ENCODE measurements at places on chromosomes 2 and 18.

- DNase-seq: no peak
Observed at GRCh38 chr2:241859436-241860183, 916 bp upstream of the PDCD1 start.

DNA sequence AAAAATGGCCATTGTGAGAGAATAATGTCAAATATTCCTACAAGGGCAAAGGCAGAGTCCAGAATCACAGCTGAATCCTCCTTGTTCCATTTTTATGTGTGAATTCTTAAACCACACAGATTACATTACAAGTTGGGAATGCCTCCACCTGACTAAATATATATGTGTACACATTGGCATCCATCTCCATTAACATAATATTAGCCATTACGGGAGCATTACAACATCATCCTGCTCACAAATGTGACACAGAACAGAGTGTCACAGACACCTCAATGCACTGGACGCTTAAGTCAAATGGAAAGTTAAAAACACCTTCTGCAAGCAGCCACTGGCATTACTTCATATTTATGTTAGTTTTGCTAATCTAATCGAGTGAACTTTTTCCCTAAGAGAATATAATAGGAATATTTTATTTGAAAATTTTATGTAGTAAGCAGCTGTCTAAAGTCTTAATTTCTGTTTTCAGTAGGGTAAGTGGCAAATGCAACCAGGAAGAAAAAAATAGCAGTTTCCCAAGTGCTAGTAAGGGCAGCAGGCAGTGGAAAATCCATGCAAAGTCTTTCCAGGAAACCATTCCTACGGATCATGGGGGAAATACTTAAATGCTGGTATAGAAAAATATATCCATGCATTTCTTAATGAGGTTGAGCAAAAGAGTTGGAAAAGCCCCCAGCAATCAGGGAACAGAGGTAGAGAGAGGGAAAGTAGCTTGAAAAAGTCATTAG lies 255.6 kb downstream of the OSR1 start:
- no peak for DNase-seq

- no peak for DNase-seq
Observed at GRCh38 chr2:221844212-221845020, 272.3 kb upstream of the EPHA4 start.

- peak; percentile 20 for DNase-seq
Observed at GRCh38 chr2:212330263-212330662, 208.3 kb downstream of the ERBB4 start.

DNA sequence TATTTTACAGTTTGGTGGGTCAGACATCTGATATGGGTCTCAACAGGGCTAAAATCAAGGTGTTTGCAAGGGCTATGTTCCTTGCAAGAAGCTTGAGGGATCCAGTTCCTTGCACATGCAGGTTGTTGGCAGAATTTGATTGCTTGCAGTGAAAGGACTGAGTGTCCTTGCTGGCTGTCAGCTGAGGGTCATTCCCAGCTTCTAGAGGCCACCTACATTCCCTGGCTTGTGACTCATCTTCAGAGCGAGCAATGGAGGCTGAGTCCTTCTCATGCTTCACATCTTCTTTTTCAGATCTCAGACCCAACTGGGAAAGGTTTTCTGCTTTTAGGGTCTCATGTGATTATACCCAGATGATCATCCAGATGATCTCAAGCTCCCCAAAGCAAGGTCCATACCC lies 12.4 kb downstream of the MEX3C start:
- no peak for DNase-seq

DNA sequence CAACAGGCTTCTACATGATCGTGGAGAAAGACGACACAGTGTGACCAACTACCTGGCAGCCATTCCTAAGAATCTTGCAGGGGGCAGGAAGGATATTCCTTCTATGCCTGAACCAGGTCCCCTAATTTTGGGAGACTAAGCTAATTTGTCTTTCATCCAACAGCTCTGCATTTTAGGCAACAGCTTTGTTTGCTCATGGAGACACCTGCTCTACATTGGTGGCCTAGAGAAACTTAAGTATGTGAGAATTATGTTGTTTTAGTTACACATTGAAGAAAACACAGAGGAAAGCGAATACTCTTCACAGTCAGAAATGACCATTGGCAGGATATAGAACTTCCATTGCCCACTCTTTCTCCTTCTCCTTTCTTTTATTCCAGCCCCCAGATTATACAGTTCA lies 75.2 kb downstream of the ASXL3 start:
- no peak for DNase-seq

DNA sequence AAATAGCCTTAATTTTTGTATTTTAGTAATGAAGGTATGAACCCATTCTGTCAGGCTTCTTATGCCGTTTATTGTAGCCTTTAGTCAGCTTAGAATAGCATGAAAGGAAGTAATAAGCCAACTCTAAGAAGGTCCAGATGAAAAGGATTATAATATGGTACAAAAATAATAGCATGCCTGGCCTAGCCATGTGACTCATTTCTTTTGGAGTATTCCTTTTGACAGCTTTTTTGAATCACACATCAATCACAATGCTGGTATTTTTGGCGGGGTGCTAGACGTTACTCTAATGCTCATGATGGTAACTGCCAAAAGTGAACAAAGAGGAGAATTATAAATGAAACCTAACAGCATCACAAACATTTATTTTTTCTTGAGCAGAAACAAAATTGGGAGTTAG lies 19.9 kb downstream of the FMNL2 start:
- DNase-seq: no peak

GRCh38 chr18:58618822-58619595 lies 9.9 kb downstream of the ALPK2 start:
- no peak for DNase-seq

DNA sequence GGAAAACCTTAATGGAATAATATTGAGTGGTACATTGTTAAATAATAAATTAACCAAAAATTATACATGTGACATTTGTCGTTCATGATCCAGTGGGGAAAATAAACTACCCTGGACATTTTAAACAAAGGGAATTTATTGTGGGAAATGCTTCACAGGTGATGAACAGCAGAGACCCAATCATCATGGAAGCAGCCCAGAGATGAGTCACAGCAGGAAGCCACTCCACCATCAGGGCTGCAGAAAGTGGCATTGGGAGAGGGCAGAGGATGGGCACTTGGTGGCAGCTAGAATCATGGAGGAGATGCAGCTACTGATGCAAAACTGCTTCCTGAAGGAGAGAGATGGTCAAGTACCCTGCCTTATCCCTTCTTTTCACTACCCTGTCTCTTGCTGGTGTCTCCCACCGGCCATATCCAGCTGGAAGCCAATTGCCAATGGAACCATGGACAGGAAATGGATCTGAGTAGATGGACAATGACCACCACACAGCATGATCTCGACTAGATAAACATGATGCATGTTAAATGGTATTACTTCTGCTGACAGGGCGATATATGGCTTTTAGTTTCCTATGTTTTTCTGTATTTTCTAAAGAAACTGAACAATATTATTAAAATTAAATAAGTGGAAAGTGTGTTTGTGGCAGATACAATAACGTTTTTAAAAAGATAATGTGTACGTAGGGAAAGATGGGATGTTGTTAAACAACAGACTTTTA lies 139.8 kb downstream of the RPIA start:
- DNase-seq: no peak

DNA sequence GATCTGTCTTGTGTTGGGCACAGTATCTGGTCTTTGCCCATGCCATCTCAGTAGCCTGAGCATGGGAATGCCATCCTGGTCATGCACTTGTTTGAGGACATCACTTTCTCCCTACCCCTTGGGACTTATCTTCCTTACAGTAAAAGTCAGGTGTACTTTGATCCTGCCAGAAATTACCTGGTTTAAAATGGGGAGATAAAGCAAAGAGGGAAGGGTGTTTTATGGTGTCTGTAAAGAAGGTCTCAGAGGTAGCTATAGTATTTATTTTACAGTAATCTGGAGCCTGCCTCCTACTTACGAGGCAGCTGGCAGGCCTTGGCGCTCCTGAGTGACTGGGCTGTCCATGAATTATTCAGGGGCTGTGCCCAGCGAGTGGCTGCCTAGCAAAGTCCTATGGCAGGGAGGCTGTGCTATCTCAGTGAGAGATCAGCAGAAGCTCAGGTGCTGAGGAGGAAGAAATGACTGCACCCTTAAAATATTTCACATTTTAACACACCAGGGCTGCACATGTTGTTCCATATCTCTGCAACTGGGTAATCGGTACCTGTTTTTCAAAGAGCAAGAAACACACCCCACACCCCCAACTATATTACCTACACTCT lies 93.9 kb downstream of the SPTBN1 start:
- no peak for DNase-seq

GRCh38 chr2:84022810-84023431 lies 436.2 kb downstream of the SUCLG1 start:
- DNase-seq: no peak
